Heart left ventricle (tissue), 16 donors: ENCODE measurements at places on chromosomes 5 and 9. TPM values are rescaled to one million over a fixed set of nuclear protein-coding genes. Genes with fewer than 3 reads are reported as not detected.

SLC6A3 gene
- total RNA-seq = not detected

SLC36A3 gene
- total RNA-seq = not detected

EGFL7 gene
- total RNA-seq = 142 TPM

CAMK4 gene
- total RNA-seq = not detected

- H3K27ac ChIP-seq = no peak overlapping the region
- DNase-seq = no peak
- no peak overlapping the region for H3K4me3 ChIP-seq
- peaks cover 29% of the 10 kb centered on the region for H3K36me3 ChIP-seq
- no peaks in the 10 kb centered on the region for H3K4me1 ChIP-seq
Measured at GRCh38 chr9:70135176-70135575, 91.5 kb downstream of the MAMDC2 start.

- DNase-seq = no peak
- peaks cover 14% of the 10 kb centered on the region for H3K4me1 ChIP-seq
- peak overlapping the region; percentile 61 for H3K4me3 ChIP-seq
- no peaks in the 10 kb centered on the region for H3K36me3 ChIP-seq
- peaks cover 45% of the 10 kb centered on the region for H3K27me3 ChIP-seq
- no peak overlapping the region for H3K27ac ChIP-seq
Measured at GRCh38 chr9:122226758-122227574, 1.8 kb downstream of the LHX6 start.

DNA sequence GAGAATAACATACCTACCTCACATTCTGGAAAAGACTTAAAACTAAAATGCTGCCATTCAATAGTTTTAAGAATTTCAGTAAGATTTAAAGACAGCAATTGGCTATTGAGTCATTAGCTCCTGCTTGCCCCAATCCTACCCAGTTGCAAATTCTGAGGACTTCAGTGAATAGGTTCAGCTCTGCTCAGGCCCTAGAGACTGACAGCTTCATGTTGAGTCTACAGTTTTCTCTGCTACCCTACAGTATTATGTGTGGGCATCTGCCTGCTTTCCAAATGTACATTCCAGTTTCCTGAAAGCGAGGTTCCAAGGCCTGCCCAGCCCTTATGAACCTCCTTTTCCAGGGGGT lies 61.5 kb downstream of the ARSB start:
- H3K4me3 ChIP-seq = no peak overlapping the region
- no peaks in the 10 kb centered on the region for H3K4me1 ChIP-seq
- DNase-seq = no peak
- H3K27me3 ChIP-seq = no peaks in the 10 kb centered on the region
- no peak overlapping the region for H3K27ac ChIP-seq

DNA sequence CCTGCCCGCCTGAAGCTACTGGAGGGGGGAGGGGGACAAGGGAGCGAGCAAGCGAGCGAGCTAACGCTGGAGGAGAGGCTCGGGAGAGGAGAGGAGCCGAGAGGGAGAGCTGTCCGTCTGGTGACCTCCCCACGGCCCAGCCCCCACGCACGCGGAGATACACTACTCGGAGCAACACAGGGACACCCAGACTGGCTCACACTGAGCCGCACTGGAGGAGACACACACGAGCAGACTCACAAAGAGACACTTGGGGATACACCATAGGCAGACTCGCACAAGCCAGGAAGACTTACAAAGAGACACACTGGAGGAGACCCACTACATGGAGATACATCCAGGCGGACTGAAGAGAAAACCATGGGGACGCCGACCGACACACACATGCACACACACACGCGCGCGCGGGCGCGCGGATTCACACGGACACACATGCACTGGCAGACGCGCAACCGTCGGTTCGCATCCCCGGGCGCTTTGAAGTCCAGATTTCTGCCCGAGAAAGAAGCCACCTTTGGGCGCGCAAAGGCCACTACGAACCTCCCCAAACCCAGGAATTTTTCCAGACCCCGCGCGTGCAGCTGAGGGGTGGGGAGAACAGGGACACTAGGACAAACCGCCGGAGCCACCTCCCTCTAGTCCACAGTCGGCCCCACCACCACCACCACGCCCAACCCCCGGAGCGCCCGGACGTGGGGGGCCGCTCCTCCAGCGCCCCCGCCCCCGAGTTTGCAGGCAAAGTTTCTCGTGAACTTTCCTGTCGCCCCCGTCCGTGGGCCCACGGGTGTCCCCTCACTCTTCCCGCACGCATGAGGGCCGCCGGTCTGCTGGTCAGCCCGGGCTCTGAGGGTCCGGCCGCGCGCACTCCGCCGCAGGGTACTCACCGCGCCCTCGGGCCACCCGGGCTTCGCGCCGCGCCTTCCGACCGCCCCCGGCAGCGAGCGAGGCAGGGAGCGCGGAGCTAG lies 571 bp downstream of the CNTFR start:
- H3K4me1 ChIP-seq = peaks cover 43% of the 10 kb centered on the region
- no peak overlapping the region for H3K27ac ChIP-seq

GRCh38 chr5:7050986-7051385 lies 337.8 kb downstream of the TENT4A start:
- H3K27ac ChIP-seq = no peak overlapping the region
- no peaks in the 10 kb centered on the region for H3K27me3 ChIP-seq
- DNase-seq = no peak
- H3K4me1 ChIP-seq = no peaks in the 10 kb centered on the region

- no peak overlapping the region for H3K27ac ChIP-seq
- H3K4me1 ChIP-seq = no peaks in the 10 kb centered on the region
- H3K27me3 ChIP-seq = no peaks in the 10 kb centered on the region
- no peaks in the 10 kb centered on the region for H3K36me3 ChIP-seq
Measured at GRCh38 chr9:4787876-4788275, 4.9 kb upstream of the RCL1 start.

DNA sequence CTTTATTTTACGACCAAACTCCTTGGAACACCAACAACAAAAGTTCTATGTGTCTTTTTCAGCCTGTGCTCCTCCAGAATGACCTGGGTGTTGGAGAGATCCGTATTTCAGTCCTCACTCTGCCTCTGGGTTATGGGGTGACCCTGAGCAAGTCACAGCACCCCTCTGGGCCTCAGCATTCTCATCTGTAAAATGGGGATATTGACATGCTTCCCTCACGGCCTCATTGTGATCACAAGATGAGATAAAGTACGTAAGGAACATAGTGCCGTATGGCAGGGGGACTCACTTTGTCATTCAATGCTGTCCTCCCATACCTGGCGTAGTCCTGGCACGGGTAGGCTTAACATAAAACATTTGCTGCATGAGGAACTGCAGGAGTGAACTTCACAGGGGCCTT lies 123.0 kb upstream of the HAND1 start:
- H3K36me3 ChIP-seq = no peaks in the 10 kb centered on the region
- H3K4me3 ChIP-seq = no peak overlapping the region
- no peaks in the 10 kb centered on the region for H3K27me3 ChIP-seq
- H3K27ac ChIP-seq = no peak overlapping the region
- DNase-seq = no peak

- H3K27me3 ChIP-seq = no peaks in the 10 kb centered on the region
- no peak for DNase-seq
- H3K4me1 ChIP-seq = no peaks in the 10 kb centered on the region
Measured at GRCh38 chr9:117616431-117616831, 87.8 kb upstream of the TLR4 start.

GRCh38 chr5:119275601-119276173 lies 80.1 kb upstream of the TNFAIP8 start:
- DNase-seq = no peak
- no peak overlapping the region for H3K4me3 ChIP-seq
- no peaks in the 10 kb centered on the region for H3K27me3 ChIP-seq

- no peak overlapping the region for H3K27ac ChIP-seq
- peaks cover 69% of the 10 kb centered on the region for H3K36me3 ChIP-seq
- DNase-seq = no peak
- H3K4me3 ChIP-seq = no peak overlapping the region
- H3K4me1 ChIP-seq = no peaks in the 10 kb centered on the region
Measured at GRCh38 chr9:132381966-132382541, 24.6 kb downstream of the TTF1 start.

- H3K27ac ChIP-seq = no peak overlapping the region
- no peak overlapping the region for H3K4me3 ChIP-seq
- H3K4me1 ChIP-seq = no peaks in the 10 kb centered on the region
- no peak for DNase-seq
Measured at GRCh38 chr5:2103940-2104339, 221.2 kb upstream of the IRX4 start.

GRCh38 chr9:96040591-96041461 lies 165.3 kb downstream of the ERCC6L2 start:
- no peaks in the 10 kb centered on the region for H3K36me3 ChIP-seq
- no peak for DNase-seq
- no peak overlapping the region for H3K27ac ChIP-seq

DNA sequence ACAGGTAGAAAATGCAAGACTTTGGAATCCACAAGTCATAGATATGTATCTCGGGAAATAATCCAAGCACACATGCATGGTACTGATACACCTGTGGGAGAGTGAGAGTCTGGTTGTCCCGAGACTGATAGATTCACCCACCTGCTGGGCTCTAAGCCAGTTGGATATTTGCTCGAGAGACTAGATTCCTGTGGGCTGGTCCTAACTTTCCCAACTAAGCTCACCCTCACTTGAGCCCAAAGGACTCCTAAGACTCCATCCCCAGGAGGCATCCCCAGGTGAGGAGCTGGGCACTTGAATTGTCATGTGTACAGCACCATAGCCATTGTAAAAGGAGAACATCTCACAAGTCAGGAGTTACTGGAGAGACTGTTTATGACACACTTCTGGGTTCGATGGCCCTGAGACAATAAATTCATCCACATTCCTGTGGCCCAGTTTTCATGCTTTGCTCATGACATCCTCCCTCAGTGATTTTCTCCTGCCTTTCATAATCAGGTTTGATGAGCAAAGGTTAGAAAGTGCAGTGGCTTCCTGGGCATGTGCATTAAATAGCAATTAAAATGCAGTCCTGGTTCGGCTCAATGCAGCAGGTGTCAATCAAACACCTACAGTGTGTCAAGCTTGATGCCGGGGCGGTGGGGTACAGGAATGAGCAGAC lies 18.1 kb downstream of the SLC1A1 start:
- H3K4me1 ChIP-seq = no peaks in the 10 kb centered on the region
- no peak overlapping the region for H3K4me3 ChIP-seq
- DNase-seq = no peak
- no peaks in the 10 kb centered on the region for H3K36me3 ChIP-seq
